ENCODE measurements at places on chromosomes 3 and 15.

GRCh38 chr15:94026458-94027304 lies 204.7 kb upstream of the MCTP2 start:
- DNase-seq: no peak

- DNase-seq: no peak
These were observed 619.0 kb downstream of the ROBO1 start for GRCh38 chr3:79148786-79149185.

DNA sequence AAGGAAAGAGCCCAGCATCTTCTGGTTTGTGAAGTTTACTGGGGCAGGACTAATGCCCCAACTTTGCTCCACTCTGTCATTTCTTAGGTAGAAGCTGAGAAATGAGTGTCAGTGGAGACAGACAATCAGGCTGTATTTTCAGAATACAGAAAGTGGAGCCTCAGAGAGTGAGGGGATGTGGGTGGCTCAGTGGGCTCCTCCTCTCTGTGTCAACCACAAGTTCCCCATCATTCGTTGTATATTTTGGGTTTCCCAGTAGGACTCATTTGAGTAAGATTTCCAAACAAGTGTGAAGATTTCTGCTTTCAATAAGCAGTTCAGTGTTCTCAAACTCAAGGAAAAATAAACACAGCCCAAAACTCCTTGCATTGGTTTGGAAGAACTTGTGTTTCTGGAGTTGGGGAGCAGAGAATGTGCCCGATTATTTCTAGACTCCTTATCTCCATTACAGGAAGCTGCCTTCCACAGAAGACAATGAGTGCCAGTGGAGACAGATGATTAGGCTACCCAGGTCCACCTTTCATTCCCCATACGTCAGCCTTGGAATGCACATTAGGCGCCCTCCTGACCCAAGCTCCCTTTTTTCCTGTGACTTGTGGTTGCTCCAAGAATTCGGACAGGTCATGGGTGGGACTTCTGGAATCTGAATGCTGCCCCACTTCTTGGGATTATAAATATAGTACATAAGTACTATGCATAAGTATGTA lies 792.1 kb upstream of the LMCD1 start:
- DNase-seq: no peak

DNA sequence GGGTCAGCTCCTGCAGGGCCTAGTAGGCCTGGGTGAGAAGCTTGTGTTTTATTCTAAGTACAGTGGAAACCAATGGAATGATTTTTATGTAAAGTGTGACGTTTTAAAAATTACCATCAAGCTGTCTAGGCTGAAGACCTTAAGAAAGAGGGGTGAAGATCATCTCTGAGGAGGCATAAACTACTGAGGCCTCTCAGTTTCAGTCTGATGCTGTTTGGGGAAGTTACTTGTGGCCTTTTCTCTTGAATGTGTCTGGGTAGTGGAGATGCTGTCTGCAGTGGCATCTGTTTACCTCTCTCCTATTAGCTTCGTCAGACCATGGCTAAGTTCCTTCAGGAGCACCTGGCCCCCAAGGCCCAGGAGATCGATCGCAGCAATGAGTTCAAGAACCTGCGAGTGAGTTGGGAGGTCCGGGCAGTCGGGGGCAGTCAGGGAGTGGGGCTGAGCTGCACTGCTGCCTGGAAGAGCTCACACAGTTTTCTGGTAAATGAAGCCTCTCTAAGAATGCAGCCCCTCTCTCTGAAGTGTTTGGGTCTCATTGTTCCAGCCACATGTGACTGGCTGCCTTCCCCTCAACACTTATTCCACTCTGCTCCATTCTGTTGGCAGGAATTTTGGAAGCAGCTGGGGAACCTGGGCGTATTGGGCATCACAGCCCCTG lies 1.9 kb downstream of the IVD start:
- DNase-seq: no peak

GRCh38 chr3:117630469-117630868 lies 920.9 kb downstream of the TUSC7 start:
- no peak for DNase-seq

DNA sequence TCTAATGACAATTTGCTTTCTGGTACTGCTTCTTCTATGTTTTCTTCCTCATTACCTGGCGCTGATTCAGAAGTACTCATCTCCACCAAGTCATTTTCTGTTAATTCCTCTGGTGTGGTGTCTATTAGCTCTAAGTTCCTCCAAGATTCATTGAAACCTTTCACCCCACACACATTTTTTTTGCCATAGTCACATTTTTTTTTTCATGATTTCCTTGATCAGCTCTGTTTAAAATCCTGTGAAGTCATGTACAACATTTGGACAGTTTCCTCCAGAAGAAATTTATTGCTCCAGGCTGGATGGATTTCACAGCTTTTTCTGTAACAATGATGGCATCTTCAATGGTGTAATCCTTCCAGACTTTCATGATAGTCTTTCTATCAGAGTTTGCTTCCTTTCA lies 243.2 kb upstream of the VEPH1 start:
- no peak for DNase-seq

- peak; percentile 78 for DNase-seq
These were observed 631 bp downstream of the NKTR start for GRCh38 chr3:42600958-42601675.

DNA sequence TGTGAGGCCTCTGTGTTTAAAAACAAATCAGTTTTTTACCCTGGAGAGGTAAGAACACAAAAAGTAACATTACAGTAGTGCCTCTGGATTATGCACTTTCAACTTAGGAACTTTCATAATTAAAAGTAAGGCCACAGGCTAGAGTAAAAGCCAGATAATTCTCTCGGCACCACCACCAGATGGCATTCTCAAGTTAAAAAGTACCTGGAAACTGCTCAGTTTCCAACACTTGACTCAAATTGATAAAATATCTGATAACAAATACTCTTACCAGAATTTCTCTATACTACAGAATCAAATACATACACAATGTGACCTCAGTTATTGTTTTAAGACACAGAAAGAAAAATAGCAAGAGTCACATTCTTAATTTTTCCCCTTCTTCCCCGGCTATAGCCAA lies 19.9 kb downstream of the SPICE1 start:
- DNase-seq: no peak

DNA sequence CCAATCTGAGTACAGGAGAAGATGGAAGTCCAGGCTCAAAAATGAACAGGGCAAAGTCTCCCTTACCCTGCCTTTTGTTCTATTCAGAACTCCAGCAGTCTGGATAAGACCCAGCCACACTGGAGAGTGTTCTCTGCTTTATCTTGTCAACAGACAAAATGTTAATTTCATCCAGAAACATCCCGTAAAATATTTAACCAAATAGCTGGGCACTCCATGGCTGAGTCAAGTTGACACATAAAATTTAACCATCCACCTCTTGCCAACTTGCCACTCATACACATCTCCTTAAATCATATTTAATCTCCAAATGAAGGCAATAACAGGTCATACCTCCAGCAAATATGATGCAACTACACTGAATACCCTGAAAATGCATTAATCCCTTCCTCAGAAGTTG lies 33.6 kb downstream of the MKRN3 start:
- DNase-seq: no peak

GRCh38 chr3:198046120-198046857 lies 86.3 kb downstream of the LMLN start:
- no peak for DNase-seq

DNA sequence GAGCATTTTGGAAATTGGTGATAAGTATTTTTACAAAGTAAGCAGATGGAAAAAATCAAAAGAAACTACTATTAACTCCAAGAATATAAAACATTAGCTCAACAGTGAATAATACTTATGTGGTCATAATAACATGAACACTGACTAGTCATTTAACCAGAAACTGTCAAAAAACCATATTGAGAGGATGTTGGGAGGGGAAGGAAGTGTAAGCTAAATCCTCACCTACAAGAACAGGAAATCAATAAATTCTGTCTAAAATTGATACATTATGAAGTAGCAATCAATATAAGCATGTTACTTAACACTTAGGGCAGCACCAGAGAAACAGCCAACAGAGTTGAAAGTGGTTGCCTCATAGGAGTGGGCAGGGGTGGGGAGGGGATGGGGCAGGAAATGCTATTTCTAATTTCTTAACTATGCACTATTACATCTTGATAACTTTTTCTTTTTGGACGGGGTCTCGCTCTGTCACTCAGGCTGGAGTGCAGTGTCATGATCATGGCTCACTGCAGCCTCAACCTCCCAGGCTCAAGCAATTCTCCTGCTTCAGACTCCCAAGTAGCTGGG lies 41.7 kb downstream of the CCR3 start:
- DNase-seq: no peak

- no peak for DNase-seq
These were observed 109.4 kb upstream of the TSPAN3 start for GRCh38 chr15:77180270-77180669.

GRCh38 chr3:169999433-169999832 lies 32.8 kb downstream of the SEC62 start:
- no peak for DNase-seq

DNA sequence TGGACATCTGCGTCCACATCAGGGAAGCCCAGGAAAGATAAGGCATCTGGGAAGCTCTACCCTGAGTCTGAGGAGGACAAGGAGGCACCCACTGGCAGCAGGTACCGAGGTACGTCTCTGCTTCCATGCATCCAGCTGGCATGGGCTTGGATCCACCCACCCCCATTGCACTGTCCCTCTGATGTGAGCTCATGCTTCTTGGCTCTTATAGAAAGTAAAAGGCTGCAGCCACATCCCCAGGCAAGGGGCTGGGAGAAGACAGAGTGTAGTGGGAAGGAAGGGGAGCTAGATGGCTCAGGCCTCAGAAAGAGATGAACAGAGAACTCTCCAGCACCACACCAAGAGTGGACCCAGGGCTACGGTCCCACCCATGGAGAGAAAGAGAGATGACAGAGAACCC lies 18.2 kb downstream of the PTH1R start:
- DNase-seq: peak; percentile 47

DNA sequence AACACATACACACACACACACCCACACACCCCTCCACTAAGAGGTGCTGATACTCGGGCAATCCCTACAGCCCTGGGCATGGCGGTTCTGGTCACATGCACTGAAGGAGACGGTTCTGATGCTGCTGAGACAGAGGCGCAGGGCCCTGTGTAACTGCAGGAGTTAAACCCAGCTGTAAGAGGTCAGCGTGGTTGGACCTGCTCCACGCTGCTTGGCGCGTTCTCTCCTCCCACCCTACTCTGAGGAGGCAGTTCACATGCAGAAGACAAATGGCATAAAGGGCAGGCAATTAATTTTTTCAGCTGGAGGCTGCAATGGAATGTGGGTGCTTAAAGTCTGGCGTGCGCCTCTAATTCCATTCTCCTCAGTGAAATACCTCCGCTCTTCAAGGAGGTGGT lies 35.2 kb downstream of the GRK7 start:
- peak; percentile 63 for DNase-seq

GRCh38 chr3:86416334-86416733 lies 574.6 kb downstream of the VGLL3 start:
- no peak for DNase-seq

GRCh38 chr15:36988947-36989346 lies 111.4 kb downstream of the MEIS2 start:
- DNase-seq: no peak

GRCh38 chr3:10729439-10729838 lies 86.6 kb upstream of the SLC6A11 start:
- DNase-seq: no peak

DNA sequence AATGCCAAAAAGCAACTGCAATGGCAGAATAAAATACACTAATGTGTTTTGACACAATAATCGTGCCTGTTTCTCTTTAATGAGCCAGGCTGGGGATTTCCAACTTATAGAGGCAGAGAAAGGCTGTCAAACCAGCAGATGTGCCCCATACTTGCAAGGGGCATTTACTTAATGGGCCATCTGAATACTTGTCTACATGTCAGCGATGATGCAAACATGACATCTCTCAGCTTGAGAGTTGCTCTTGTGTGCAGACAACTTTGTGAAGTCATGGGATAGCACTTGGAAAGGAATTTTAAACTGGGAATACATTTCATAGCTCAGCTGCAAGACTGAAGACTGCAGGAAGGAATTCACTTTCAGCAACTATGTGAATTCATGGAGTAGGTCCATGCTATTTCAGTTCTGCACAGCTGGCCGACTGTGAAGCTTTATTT lies 127.4 kb upstream of the ADAMTS9 start:
- no peak for DNase-seq

- peak; percentile 97 for DNase-seq
These were observed 70.4 kb downstream of the KLF13 start for GRCh38 chr15:31396881-31397560.

DNA sequence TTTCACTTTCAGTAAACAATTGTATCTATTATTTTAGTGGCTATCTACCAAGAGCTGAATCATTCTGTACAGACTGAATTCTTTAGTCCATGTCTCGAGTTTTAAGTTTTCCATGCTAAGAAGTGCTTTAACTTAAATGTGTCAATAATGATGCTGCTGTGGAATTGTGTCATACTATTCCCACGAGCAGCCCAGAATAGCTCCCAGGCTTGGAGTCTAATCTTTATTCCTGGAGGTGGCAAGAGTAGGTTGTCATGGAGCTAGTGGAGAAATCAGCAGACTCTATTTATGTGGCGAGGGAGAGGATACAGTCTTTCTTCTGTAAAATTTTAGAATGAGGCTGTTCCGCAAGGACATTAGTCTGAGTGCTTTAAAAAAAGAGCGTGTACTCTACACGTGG lies 207.2 kb downstream of the ROBO2 start:
- DNase-seq: no peak

DNA sequence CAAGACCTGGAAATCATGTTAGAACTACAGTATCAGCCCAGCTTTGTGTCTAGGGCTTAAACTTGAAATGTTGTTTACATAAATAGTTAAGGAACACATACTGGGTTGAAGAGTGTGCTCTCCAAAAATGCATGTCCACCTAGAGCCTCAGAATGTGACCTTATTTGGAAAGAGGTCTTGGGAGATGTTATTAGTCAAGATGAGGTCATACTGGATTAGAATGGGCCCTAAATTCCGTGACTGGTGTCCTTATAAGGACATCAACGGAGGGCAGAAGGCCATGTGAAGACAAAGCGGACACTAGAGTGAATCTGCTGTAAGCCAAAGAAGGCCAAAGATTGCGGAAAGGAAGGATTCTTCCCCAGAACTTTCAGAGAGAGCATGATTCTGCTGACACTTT lies 759.2 kb upstream of the CFAP20DC start:
- DNase-seq: no peak

DNA sequence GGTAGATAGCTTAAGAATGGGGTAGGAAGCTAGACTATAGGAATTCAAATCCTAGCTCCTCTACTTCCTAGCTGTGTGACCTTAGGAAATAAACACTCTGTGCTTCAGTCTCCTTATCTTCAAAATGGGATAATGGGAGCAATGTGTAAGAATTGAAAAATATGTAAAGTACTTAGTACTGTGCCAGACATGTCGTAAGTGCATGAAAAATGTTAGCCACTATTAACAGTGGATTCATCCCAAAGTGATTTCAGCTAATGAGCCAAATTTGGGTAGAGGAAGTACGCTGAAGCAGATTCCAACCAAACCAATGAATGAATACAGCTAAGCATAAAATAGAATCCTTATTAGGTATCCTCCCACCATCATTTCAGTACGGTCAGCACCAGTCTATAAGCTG lies 192.1 kb downstream of the RORA start:
- no peak for DNase-seq

- no peak for DNase-seq
These were observed 96.8 kb downstream of the PPM1L start for GRCh38 chr3:160852856-160853255.

GRCh38 chr15:68583936-68584755 lies 5.4 kb downstream of the CORO2B start:
- DNase-seq: no peak
